NCI-H1694 (cell line): ENCODE measurements at places on chromosomes 12 and 14.

DNA sequence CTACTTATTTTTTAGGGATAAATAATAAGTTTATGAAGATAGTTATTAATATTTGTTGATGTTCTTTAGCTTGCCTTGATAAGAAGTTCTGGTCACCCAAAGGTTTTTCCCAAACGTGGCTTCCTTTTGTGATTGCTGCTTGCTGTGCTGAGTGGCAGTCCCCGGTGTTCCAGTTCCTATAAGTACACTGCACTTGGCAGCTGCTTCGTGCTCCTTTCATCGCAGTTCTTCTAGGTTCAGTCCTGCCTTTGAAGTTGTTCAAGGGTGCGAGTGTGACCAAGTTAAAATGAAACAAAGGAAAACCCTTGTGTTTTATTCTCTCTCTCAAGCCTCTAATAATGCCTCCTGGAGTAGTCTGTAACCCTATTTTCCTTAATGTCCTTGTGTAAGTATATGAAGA, 128.5 kb upstream of the ATF1 start:
- DNase-seq: no peak

DNA sequence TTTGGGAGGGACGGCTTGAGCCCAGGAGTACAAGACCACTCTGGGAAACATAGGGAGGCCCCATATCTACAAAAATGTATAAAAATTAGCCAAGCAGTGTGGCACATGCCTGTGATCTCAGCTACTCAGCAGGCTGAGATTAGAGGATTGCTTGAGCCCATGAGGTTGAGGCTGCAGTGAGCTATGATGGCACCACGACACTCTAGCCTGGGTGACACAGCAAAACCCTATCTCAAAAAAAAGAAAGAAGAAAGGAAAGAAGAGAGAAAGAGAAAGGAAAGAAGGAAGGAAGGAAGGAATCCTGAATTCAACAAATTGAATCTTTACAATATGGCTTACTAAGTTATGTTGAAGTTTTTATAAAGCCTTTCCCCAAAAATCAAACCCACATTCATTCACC, 2.1 kb downstream of the KIF21A start:
- no peak for DNase-seq

- peak; percentile 50 for DNase-seq
Observed at GRCh38 chr14:99986396-99986795, 78.8 kb upstream of the EVL start.

DNA sequence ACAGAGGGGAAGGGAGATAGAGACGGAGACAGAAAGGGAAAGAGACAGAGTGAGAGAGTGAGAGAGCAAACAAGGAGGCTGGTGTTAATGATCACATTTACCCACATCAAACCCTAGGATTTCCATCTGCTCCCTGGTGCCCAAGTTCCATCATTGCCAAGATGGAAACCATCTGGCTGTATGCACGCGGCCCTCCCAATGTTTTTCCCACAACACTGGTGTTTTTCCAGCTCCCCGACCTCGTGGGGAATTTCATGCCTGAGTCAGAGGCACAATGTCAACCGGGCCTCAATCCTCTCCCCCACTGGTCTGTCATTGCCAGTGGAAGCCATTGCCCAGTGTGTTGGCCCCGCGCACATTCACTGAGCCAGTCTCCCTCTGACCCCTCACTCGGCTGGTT, 19.9 kb upstream of the BDKRB2 start:
- DNase-seq: peak; percentile 83

GRCh38 chr14:58749066-58749669, 111.4 kb downstream of the DACT1 start:
- no peak for DNase-seq

DNA sequence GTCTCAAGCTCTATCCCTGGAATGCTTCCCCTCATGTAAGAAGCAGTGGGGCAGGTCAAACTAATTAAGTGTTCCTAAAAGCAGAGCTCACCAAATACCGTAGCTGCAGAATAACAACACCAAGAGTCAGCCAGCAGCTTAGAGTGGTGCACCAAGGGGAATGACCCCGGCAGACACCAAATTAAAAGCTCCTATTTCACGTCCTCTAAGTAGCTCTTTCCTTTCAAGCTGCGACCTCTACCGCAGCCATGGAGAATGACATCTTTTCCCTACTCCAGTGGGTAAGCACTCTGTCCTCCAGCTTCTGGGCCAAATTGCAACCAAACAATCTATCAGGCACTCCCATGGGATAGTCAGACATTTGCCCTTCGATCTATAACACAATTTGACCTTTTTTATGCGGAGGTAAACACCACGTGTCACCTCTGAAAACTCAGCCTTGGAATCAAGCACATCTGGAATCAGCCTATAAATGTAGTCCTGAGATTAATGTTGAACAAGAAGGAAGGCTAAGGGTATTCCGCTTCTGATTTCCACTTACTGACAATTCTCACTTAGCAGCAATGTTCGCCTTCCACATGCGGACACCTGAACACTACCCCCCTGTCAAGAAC, 67.6 kb upstream of the CDKN3 start:
- DNase-seq: peak; percentile 77

DNA sequence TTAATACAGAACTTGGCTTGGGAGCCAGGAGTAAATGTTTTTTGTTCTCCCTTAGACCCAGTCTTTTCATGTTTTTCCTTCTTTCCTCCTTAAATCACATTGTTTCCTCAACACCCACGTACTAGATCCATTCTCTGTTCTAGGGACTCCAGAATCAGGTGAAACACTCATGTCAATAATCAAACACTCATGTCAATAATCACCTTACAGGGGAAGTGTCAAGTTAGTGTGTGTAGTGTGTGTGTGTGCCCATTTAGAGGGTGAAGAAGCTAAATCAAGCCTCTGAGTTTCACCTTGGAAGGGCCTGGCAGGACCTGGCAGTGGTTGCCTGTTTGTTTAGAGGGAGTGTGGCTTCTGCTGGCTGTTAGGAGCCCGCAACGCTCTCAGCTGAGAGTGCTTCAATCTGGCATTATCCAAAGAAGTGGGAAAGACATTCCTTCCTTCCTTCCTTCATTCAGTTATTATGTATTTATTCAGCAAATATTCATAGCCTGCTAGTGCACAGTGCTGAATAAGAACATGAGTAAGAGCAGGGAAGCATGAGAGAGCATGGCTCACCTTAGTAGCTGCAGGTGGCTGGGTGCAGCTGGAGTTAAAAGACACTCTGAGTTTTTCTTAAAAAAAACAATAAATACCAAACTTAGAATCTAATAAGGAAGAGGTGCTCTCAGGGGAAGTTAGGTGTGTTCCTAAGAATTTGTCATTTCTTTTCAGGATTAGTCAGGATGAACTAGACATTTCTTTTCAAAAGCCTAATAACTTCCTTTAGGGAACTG, 17.6 kb upstream of the EID3 start:
- DNase-seq: no peak
